ENCODE measurements at places on chromosomes 3 and 15.

DNA sequence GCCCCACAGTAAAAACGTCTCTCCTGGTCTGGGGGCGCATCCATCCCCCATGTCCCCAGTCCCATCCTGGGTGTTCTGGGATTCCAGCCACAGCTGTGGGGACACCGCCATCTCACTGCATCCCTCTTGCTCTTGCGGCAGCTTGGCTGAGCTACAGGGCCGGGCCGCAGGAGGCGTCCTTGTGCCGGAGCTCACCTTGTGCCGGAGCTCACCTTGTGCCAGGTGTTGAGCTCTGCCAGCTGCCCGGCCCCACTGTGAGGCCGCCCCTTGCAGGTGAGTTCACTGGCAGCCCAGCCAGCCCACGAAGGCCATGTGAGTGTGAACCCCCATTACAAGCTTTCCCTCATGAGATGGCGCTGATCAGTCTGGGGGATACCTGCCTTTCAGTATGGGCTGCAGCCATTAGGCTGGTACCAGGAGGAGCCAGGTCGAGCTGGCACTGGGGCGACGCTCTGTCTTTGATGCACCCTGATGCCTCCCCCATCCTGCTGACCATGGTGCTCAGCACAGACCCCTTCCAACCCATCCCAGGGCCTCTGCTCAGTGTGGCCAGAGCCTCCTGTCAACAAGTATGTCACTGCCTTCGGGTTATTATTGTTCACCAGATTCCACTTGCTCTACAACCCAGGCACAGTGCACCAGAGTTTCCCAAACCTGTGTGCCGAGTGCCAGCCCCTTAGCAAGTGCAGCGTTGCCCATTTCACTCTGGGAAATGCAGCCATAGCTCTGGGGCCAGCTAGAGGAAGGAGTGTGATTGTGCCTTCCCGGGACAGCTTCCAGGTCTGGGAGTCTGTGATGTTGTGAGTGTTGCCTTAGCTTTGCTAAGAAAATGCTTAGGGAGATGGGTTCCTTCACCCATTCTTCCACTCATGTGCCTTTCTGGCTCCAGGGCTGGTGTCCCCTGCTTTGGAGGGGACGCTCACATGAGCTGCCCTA lies 105.7 kb downstream of the APBA2 start:
- DNase-seq, result no peak

DNA sequence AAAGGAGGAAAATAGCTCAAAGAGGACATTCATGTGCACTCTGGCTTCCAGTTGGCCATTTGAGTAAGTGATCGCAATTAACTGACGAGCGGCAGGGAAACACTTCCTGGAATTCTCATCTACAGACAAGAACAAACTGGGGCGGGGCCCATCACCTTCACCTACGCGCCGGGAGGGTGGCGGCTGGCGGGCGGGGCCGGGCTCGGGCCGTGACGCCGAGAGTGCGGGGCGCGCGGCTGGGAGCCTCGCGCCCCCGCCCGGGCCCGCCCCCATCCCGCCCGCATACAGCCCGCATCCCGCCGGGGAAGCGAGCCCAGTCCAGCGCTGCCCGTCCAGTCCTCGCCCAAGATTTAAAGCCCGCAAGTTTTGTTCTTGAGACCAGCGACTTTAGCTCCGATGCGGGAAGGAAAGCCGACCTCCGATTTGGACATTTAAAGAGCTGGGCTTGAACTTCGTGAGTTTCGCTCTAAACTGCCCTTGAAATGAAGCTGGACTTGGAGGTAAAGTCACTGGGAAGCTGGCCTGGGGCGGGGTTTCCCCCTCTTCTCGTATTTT lies at the start of gene B3GNT5:
TSS of gene B3GNT5 (plus strand) at position 281 of the 555 bp plus-strand sequence. CDS start 16,546 bp downstream, outside the sequence.
- DNase-seq, result no peak

DNA sequence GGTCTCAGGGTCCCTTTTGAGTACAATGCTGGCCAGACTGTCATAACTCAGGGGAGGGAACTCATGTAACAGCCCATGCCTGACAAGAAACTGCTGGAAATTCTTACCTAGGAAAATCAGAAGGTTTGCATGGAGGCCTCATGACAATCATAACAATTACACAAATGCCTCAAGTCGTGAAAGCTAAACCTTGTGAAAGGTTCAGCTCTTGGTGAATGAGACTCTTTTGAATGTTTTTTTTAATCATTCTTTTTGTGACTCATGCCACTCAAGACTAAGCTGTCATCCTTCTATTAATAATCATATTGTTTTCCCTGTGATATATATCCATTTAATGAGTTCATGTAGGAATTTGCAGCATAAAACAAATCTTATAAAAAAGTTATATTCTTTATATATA lies 61.4 kb upstream of the LEKR1 start:
- DNase-seq, result no peak

DNA sequence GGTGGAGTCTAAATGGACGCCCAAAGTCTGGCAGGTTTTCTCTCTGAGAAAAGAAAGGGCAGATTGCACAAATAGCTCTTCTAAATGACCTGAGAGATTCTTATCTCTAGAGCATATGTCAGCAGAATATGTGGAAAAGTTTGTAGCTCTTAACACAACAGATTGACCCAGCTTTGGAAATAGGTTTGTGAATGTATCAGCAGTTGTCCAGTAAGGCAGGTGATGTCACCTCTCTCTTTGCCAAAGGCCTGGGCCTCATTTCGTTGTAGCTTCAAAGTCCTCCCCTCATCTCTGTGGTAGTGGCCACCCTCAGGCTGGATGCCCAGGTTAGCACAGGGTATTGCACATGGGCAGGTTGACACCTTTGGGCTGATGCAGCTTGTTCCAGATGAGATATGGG lies 36.0 kb downstream of the PDIA5 start:
- DNase-seq, result no peak

DNA sequence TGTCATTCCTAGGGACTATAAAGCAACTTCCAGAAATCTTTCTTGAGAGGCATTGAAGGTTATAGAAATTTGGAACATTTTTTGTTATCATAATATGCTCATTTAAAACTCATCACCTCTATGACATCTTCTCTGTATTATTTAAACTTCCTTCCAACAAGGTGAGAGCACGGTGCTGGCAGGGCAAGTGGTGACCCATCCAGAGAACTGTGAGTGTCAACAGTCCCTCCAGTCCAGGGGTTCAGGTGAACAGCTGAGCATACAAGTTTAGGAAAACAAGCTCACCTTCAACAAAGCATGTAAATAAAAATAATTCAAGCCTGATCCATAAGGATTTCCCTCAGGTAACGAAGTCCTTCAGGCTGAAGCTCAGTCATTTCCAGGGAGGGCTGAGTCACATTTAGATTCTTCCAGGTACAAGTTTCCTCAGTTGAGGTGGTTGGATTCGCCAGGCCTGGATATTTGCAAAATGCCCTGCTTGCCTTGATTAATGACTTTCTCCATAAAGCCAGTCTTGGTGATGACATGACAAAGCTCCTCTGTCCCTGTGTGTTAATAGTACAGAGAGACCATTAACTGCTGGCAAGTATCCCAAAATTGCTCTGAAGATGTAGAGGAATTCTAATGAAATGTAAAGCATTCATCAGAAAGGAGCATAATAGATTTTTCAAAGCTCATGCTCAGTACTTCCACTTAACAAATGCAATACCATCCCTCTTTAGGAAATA lies 263.6 kb upstream of the GADL1 start:
- DNase-seq, result no peak

- DNase-seq, result no peak
Observed at GRCh38 chr15:78438619-78439285, 736 bp downstream of the IREB2 start.

DNA sequence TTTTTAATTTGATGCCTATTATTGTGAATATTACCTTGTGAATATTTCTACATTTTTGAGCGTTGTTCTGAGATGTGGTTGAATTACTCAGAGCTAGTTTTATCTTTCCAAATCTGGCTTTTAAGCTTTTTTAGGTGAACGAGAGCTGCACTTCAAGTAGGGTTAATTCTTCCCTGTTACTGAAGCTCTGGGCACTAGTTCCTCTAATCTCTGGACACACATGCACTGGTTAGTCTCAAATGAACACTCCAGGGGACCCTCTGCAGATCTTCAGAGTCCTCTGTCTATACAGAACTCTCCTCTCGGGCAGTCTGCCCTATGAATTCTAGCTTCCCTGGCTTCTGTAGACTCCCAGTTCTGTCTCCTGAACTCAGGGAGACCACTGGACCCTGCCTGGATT lies 237.5 kb upstream of the TBC1D5 start:
- DNase-seq, result no peak

DNA sequence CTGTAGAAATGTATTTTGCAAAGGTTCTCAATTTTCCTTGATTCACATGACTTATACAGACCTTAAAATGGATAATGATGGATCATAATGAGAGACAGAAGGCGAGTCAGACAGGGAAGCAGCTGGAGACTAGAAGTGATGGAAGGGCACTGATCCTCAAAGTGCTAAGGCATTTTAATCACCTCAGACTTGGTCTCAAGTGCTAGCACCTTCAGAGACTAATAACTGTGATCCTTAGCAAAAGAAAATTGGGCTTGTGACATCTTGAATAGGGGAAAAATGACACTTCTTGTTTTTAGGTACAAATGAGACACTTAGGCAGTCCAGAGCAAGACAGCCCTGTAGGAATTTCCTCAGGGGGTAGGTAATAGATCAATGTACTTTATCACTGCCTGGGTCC lies 1011.7 kb downstream of the SQOR start:
- no peak for DNase-seq

DNA sequence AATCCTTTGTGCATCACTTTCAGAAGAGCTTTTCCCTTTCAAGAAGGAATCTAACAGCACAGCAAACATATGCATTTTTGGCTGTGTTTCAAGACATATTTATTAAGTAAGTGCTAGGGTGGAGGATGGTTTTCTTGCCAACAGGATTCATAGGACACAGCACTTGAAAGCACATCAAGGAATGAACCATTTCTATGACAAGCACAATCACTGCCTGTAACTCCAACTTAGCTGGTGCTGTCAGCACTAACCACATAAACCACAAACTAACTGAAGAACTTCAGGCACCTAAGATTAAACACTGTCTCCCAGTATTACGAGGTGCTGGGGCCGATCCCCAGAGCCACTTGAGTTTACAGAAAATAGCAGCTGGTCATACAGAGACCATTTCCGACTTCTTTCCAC lies 35.4 kb upstream of the SPRED1 start:
- no peak for DNase-seq

DNA sequence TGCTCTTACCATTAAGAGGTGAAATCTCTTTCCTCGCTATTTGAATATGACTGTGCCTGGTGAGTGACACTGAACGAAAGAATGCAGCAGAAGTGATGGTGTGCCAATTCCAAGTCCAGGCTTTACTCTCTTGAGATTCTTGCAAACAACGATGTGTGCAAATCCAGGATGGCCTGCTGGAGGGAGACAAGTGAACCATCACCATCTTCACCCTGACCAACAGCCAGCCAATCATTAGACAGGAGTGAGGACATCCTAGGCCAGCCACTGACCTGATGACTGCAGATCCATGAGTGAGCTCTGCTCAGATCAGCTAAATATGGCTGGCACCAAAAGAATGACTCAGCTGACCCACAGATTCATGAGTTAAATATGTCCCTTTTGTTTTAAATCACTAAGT lies 878.0 kb downstream of the PDCD6IP start:
- DNase-seq, result no peak

DNA sequence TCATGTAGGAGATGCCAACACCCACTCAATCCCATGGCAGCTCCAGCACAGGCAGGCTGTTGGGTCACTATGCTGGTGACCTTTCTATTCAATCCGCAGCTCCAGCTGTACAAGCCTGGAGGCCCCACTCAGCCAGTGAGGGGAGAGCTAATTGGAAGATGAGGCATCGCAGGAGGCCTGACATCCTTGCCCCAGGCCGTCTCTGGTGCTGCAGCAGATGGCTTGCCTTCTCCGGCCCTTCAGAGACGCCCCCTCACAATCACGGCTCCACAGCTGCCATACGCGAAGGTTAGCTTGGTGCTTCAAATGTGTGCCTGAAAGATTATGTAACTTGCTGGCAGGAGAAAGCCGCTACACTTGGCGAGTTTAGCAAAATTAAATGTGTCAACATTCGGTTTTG lies 104.2 kb upstream of the CLSTN2 start:
- DNase-seq, result no peak

- no peak for DNase-seq
Observed at GRCh38 chr3:183188895-183189462, 26.4 kb upstream of the LAMP3 start.

DNA sequence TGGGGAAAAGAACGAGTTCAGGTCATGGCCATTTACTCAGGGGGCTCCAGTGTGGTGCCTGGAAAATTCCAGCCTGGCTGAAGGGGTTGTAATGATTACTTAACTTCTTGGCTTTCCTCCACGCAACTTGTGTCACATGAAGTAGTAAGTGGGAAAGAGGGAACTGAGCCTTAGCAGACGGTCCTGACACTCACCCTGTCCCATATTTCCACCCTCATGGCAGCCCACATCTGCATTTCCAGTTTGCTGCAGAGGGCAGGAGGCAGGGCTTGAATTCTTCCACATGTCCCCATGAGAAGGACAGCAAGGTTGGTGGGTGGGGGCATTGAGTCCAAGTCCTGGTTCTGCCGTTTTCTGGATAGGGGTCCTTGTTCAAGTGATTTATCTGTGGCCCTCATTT lies 7.8 kb upstream of the CAMP start:
- DNase-seq, result no peak
